ENCODE measurements at places on chromosomes 12 and 14.

DNA sequence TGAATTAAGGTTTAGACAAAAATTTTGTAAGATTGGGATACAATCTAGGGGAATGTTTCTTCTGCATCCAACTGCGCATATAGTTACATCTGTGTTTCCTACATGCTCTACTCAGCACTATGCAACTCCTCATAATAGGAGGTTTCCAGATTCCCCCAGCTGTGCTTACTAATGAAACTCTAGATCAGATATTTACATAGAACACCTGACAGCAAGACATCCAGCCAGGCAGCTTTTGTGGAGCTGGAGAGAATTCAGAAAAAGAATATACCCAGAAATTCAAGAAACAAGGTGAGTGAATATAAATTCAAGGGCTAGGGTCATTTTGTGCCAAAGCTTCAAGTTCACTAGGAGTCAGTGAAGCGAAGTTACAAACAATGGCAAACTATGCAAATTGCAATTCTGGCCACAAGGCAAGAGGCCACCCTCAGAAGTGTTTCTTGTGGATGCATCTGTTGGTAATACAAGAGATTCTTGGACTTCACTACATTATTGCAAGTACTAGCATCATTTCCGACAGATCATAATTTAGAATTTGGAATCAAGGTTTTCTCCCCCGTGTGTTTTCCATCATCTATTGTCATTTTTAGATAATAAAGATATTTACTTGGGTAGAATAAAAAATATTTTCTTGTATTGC, 341.2 kb upstream of the NAV3 start:
- no peak for DNase-seq

DNA sequence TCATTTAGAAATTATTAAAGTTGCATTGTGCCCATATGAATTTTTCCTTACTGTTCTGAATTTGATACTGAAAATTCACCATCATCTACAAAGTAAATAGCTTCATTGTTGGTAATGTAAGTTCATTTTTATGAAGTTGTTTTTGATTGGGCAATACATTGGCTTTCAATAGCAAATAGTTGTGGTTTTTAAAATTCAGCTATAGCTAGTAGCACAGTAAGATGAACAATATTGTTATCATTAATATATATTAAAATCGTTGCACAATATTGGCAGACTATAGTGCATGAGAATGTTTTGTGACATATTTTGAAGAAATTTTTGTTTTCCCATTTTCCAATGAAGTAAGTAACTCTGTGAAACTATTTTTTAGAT, 575.0 kb downstream of the PRKD1 start:
- no peak for DNase-seq

GRCh38 chr14:81455390-81455789, 55.3 kb upstream of the STON2 start:
- no peak for DNase-seq

GRCh38 chr14:96934638-96935330, 137.6 kb downstream of the VRK1 start:
- DNase-seq = no peak

DNA sequence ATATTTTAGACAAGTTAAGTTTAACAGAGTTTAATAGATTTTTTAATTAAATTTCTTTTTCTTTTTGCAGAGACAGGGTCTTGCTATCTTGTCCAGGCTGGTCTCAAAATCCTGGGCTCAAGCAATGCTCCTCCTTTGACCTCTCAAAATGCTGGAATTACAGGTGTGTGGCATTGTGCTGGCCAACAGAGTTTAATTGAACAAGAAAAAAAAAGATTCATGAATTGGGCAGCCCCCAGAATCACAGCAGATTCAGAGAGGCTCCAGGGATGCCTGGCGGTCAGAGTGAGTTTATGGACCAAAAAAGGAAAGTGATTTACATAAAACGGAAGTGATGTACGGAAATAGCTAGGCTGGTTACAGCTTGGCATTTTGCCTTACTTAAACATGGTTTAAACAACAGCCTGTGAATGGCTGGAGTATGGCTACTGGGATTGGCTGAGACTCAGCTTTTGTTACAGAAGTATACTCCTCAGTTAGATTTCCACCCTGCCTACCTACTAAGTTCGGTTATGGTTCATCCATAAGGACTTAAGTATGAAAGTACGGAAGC, 14.5 kb upstream of the TESPA1 start:
- no peak for DNase-seq

GRCh38 chr12:26251600-26251999, 56.2 kb downstream of the SSPN start:
- no peak for DNase-seq

GRCh38 chr12:23211384-23212320, 586.7 kb downstream of the ETNK1 start:
- no peak for DNase-seq

DNA sequence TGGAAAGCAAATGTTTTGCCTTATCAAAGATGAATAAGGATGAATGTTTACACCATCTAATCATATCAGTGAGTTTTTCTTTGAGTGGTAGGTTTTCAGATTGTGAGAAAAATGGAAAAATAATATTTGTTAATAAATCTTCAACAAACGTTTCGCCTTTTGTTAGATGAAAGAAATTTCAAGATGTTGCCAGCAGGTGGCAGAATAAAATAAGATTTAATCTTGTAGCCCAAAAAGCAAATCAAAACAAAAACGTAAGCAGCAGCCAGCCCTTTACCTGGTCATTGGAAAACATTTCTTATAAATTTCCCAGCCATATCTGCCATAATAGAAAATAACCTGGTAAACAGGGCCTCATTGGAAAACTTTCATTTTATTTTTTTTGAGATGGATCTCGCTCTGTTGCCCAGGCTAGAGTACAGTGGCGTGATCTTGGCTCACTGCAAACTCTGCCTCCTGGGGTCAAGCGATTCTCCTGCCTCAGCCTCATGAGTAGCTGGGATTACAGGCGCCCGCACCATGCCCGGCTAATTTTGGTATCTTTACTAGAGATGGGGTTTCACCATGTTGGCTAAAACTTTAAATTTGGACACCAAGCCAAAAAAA, 15.4 kb upstream of the TMEM120B start:
- DNase-seq = no peak

DNA sequence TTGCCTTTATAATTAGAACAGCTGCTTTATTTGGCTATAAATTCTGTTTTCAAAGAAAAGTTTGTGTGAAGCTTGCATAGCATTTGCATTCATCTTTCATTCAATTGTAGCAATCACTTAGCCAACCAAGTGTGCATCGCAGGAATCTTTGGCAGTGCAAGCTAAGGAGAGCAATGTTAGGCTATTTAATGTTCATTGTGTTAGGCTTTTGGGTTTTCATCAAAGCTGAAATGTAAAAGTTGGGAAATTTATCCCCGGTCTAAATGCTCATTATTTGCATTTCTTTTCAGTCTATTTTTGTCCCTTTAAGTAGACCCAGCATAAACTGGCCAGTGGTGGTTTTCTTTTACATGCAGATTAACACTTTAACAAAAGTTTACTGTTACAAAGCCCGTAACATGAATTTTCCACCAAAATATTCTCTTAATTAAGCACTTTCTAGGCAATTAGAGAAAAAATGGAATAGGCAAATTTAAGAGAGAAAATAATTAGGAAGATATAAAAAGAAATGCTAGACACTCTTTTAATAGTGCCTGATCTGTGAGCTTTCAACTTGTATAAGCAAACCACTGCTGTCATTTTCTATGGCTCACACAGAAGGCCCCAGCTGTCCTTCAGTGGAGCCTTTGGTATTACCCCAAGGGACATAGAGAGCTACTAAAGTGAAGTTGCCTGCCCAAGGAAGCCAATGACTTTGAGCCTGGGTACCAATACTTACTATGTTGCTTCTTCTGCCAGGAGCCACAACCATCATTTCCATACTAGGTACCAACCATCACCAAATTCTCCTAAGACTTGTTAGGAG, 898.9 kb upstream of the SEL1L start:
- no peak for DNase-seq

- no peak for DNase-seq
These were observed 100.8 kb downstream of the TMTC3 start for GRCh38 chr12:88242939-88243338.

DNA sequence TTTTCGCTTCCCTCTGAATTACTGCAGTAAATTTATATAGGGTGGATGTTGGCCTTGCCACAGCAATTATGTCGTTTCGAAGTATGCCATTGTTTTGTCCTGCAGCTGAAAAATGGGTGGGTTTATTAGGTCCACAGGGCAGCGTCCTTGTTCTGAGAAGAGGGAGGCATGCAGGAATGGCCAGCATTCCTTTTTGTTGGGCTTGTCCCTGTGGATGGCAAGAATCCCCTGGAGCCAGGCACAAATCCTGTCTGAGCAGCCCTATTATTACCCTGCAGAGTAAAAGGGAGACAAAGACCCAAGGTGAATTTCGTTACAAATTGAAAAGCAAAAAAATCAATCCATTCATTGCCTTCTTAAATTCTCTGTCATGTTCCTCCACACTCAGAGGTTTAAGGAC, 88.1 kb downstream of the CHST11 start:
- DNase-seq = no peak

GRCh38 chr12:24979329-24979728, 30.4 kb upstream of the BCAT1 start:
- DNase-seq = peak; percentile 19

- no peak for DNase-seq
These were observed 95.0 kb downstream of the KLHL28 start for GRCh38 chr14:44866770-44867169.

- DNase-seq = no peak
These were observed 162.4 kb downstream of the C12orf75 start for GRCh38 chr12:105492591-105493545.

DNA sequence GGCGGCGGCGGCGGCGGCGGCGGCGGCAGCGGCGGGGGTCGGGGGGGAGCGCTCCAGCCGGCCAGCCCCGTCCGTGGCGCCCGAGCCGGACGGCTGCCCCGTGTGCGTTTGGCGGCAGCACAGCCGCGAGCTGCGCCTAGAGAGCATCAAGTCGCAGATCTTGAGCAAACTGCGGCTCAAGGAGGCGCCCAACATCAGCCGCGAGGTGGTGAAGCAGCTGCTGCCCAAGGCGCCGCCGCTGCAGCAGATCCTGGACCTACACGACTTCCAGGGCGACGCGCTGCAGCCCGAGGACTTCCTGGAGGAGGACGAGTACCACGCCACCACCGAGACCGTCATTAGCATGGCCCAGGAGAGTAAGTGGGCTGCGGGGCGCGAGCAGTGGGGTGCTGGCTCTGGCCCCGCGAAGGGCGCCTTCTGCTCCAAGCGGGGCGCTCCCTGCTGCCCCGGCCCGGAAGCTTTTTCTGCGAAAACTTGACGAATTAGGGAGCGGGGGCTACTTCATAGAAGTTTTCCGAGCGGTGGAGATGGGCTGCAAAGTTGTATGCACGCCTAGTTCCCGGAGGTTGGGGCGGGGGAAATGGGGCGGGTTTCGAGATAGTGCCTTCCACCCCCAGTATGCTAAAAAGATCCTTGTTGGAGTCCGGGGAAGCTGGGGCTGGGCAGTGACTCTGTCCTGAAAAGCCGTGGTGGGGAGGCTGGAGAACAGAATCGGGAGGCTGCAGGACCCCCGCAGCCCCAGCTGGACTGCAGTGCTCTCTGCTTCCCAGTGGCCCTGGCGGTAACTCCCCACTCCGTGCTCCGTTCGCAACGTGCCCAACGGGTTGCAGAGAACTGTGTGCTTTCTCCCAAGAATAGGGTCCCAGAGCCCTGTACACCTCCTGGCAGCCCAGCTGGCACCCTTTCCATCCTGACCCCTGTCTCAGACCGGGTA, 751 bp downstream of the GDF11 start:
- DNase-seq = peak; percentile 37

GRCh38 chr12:67623259-67623658, 25.3 kb upstream of the DYRK2 start:
- DNase-seq = no peak

- peak; percentile 2 for DNase-seq
These were observed 194.2 kb downstream of the ADGRD1 start for GRCh38 chr12:131147894-131148293.

DNA sequence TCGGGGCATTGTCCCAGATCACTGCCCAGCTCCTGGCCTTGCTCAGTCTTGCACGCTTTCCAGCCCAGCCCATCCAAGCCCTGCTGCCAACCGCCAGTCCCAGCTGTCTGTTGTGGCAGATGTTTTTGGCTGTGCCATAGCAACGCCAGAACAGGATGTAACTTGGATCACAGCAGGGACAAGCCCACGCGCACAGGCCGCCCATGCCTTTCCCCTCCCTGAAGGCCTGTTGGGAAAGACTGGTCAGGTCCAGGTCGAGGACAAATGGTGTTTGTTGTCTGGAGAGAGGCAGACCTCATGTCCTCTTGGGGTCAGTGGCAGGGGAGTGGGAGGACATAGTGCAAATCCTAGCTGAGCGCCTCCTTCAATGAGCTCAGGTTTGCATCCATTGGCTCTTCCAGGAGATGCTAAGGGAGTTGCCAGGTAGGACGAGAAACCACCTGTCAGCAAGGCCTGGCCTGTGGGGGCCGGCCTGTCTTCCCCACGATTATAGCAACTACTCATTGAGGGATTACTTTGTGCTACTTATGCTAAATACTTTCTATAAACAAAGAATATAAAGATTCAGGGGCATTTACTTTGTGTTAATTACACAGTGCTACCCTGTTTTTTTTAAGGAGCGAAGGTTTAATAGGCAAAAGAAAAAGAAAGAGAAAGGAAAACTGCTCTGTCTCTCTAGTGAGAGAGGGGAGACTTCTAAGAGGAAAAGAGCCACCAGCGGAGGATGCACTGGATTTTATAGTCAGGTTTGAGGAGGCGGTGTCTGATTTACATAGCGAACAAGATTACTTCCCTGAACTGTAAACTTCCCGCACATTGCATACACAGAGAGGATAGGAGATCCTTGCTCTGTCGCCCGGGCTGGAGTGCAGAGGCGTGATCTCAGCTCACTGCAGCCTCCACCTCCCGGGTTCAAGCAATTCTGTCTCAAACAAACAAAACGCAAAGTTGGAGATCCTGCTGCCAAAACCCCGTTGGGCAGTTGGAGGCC, 42.8 kb upstream of the CORO1C start:
- DNase-seq = peak; percentile 56

GRCh38 chr12:123150275-123150743, 581 bp downstream of the PITPNM2 start:
- DNase-seq = no peak

DNA sequence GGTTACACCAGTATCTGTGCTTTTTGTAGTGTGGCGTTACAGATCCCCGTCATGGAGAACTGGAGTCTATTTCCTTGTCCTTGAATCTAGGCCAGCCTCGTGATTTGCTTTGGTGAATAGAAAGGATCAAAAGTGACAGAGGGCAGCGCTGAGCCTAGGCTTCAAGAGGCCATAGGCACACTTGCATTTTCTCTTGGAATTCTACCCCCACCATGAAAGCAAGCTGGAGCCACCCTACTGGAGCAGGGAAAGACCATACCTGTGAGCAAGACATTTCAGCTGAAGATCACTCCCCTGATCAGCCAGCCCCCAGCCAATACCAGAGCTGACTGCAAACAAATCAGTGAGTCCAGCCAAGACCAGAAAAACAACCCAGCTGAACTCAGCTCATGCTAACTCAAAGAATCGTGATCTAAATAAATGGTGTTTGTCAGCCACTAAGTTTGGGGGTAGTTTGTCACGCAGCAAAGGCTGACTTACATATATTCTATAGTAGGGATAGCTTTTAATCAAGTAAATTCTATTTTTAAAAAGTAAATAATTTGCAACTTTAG, 521.9 kb upstream of the TBX3 start:
- no peak for DNase-seq

GRCh38 chr12:3998968-3999792, 126.0 kb upstream of the PARP11 start:
- no peak for DNase-seq

Measured in GF-D8 (cell line).